ENCODE measurements at places on chromosomes 3 and 15. TPM values are rescaled to one million over a fixed set of nuclear protein-coding genes. Genes with fewer than 3 reads are reported as not detected.

DNA sequence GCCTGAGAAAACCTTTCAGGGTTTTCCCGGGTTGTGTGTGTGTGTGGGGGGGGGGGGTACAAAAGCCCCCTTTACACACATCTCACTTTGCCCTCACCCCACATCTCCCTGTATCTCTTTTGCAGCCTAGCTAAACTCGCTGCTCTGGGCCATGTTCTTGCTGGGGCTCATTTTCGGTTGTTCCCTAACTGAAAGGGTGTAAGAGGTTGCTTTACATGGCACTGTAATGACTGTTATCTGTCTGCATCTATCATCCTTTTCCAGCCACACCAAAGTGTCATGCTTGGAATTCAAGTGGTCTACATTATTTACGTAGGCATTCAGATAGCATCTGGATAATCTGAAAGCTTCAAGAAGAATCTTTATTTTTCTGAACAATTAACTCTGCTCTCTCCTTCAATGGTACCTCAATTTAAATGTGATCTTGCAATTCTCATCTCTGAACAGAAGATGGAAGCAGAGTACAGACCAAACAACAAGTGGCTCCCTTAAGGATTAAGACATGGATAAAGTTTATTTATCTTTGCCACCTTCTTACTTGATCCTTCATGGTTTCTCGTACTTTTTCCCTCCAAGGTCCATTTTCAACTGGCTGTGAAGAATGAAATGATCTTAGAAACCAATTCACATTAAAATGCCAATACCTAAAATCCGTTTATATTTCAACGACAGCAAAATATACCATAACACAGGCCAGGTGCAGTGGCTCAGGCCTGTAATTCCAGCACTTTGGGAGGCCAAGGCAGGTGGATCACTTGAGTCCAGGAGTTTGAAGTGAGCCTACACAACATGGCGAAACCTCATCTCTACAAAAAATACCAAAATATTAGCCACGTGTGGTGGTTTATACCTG is 34.9 kb downstream of the DCLK3 start:
- no peak for DNase-seq

- DNase-seq = no peak
Measured at GRCh38 chr3:20215636-20216035, 29.6 kb upstream of the SGO1 start.

GRCh38 chr3:100754563-100755334 is 45.5 kb downstream of the TFG start:
- no peak for DNase-seq

DNA sequence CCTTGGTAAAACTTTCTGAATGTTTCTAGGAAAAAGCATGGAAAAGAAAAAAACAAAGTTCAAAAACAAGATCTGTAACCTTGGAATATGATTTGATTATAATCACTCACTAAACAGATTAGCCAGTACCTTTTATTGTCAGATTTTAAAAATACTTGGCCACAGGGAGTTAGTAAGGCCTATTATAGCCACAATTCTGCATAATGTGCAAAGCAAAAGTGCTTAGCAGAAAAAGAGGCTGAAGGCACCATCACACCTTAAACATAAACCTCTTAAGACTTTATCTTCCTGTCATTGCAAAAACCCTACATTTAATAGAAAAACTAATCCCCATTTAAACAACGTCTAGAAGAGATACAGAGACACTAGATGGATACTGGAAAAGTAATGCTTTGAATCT is 41.8 kb downstream of the CHSY1 start:
- DNase-seq = no peak

DNA sequence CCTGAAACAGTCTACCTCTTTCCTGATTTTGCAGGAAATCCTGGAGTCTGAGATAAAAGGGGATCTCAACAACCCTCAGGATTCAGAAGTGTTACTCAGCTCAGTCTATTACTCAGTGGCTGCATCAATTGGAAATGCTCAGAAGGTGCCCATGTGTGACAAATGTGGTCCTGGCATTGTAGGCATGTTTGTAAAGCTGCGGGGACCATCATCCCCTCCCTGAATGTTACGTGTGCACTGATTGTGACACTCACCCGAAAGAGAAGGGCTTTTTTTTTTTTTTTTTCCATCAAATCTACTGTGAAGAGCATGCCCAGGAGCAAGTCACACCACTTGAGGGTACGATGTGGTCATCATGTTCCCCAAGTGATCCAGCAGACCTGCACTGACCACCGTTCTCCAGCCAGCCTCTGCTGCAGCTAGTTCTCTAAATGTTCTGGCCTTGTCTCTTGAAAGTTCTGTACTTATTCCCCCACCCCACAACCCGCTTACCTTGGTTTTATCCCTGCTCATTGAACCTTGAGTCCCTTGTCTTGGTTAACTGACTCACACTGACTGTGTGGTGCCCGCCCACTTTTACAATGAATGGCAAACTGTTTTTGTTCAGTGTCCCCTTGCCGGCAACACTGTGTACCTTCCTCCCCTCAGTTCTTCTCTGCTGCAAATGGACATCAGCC is 19.8 kb downstream of the ST3GAL6 start:
- DNase-seq = no peak

DNA sequence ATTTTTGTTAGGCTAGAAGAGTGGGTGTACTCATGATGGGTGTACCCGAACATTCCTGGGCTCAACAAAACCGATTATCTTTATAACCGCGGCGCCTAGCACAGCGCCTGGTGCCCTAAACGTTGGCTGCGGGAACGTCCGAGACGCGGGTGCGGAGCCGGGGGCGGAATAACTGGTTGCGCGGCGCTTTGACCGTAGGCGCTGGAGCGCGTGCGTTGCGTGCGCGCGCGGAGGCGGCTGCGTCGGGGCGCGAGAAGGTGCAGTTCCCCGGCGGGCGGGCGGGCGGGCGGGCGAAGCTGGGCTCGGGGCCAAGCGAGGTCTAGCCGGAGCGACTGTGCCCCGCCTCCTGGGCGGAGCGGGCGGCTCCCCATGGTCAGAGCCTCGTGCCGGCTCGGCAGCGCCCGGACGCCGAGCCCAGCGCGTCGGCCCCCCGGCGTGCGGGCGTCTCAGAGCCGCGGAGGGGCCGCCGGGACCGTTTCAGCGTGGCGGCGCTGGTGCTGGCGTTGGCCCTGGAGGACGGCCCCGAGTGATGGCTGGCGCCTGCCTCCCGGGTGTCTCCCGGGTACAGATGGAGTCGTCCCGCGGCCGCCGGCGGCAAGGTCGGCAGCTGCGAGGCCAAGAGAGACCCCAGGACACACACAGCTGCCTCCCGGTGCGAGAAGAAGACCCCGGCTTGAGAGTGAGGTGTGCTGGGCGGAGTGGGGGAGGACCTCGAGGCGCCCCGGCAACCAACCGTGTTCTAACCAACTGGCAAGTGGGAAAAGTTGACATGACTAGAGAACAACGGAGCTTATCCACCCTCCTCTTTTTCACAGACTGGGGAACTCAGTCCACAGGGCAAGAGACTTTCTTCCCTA is at the start of gene PLAAT1:
Gene PLAAT1 (plus strand): TSS at position 373 of the 857 bp plus-strand sequence. CDS start 14,429 bp downstream, outside the sequence.
- no peak for DNase-seq

GRCh38 chr3:42749753-42750231 is 23.3 kb downstream of the CCDC13 start:
- DNase-seq = no peak

GRCh38 chr15:78052001-78052401 is 25.5 kb downstream of the TBC1D2B start:
- no peak for DNase-seq

Gene KLHL40
- total RNA-seq = not detected

GRCh38 chr3:17054301-17054981 is 169.7 kb downstream of the PLCL2 start:
- DNase-seq = no peak

DNA sequence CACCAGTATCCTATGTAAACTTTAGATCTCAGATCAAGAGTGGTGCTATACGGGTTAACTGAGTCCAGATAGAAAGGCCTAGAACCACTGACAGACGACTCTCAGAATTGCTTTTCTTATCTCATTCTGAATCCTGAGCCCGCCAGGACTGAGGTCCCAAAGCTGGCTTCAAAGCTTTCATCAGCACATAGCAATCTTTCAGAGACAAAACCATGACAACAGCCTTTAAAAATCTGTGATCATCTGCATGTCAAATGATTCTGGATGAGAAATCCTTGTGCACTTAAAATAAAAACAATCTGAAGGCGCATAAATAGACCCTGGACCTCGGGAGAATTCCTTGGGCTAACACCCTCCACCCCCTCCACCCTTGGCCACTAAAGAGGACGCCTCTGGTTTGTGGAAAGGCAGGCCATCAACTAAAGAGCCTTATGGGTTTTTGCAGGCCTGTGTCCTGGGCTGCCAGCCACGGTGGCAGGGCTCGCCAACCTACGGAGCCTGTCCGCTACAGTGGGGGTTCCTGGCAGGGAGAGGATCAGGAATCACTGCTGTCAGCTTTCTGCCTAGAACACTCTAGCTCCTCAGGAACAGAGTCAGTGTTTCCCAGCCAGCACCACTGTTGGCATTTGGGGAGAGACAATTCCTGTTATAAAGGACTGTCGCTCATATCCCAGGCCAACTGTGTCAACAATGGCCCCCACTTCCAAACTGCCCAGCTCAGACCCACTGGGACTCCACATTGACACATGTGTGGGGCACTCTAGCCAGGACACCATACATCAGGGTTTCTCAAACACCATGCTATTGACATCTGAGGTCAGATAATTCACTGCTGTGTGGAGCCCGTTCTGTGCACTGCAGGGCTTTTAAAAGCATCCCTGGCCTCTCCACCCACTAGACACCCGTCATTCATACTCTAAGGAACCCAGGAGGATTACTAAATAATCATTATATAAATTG is 20.2 kb downstream of the TLE3 start:
- no peak for DNase-seq

GRCh38 chr3:138059261-138059660 is 49.3 kb downstream of the CLDN18 start:
- no peak for DNase-seq

- DNase-seq = no peak
Measured at GRCh38 chr3:58874248-58874741, 175.5 kb downstream of the CFAP20DC start.

Gene GOLGA6A
- total RNA-seq = 0.42 TPM

Gene GOLGA6L25
- not detected for total RNA-seq

GRCh38 chr15:78107471-78107870 is 15.1 kb downstream of the SH2D7 start:
- DNase-seq = no peak

Gene PDCD6IP
- total RNA-seq = 151 TPM

GRCh38 chr3:169542331-169542751 is 121.2 kb downstream of the MECOM start:
- no peak for DNase-seq

Gene DUOXA2
- not detected for total RNA-seq

GRCh38 chr15:61158504-61159407 is 70.3 kb downstream of the RORA start:
- no peak for DNase-seq

DNA sequence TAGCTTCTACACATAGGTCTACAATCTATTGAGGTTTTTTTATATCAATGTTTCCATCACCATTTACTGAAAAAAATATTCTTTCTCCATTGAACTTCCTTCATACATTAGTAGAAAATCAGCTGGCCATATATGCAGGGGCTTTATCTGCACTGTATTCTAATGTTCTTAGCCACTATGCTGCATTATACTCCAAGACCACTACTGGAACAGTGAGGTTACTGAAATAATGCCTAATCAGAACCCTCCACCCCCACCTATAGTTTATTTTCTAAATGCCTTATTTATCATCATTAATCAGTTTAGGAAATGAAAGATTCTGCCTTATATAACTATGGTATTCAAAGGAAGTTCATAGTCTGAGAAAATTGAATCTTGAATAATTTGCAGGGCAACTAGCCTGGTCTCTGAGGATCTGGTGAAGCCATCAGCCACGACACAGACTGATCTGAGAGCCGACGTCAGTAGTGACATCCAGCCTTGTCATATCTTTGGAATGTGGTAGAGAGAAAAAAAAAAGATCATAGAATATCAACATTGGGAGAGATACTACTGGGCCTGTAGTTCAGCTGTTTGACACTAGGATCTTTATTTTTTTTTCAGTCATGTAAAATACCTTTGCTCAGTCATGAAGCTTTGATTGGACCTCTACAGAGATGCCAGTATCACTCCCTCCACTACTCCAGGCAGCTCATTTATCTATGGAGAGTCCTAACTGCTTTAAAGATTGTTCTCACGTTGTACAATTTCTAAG is 66.6 kb downstream of the P3H2 start:
- DNase-seq = no peak

DNA sequence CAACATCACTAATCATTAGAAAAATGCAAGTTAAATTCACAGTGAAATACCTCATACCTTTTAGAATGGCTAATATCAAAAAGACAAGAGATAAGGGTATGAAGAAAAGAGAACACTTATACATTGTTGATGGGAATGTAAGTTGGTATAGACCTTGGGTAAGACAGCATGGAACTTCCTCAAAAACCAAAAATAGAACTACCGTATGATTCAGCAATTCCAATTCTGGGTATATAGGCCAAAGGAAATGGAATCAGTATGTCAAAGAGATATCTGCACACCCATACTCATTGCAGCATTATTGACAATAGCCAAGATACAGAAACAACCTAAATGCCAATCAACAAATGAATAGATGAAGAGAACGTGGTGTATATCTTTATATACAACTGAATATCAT is 166.8 kb upstream of the LRRN1 start:
- DNase-seq = no peak

DNA sequence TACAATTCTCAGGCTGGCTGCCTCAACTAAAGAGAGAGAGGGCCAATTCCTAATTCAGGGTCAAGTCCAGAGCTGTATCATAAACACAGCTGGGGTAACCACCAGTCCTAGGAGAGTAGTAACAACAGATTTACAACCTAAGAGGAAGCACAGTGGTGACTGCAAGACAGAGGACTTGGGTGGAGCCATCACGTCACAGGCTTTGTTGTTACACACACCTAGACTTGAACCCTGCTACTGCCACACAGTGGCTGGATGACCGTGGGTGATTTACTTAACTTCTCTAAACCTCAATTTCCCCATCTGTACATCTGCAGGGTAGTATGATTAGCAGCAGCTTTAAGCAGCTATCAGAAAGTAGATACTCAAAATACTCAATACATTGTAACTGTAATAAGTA is 78.6 kb downstream of the MYLK start:
- DNase-seq = no peak

GRCh38 chr3:133655731-133656515 is 5.8 kb downstream of the TOPBP1 start:
- DNase-seq = no peak

Gene EPHB1
- total RNA-seq = 0.68 TPM

DNA sequence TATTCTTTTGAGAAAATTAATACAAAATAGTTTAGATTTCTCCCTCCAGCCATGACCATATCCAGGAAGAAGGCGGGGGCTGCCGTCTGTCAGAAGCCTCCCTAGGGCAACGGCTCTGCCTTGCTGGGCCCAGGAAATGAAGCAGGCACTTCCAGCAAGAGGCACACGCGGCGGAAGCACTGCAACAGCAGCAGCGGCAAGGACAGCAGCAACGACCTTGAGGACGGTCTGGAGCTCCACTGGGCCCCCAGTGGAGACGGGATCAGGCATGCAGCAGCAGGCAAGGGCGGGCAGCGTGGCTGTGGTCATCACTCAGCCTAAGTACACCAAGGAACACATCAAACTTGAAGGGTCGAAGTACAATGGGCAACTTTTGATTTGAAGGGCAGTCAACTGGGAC is 61.3 kb upstream of the EPHA6 start:
- DNase-seq = no peak

GRCh38 chr3:31488475-31489017 is 44.2 kb upstream of the STT3B start:
- DNase-seq = no peak

Measured in thoracic aorta (tissue), 2 donors.